Mesenteric fat pad (tissue), 1 donor: ENCODE measurements at places on chromosomes 2 and 18. TPM values are rescaled to one million over a fixed set of nuclear protein-coding genes. Genes with fewer than 3 reads are reported as not detected.

Gene ACMSD
- total RNA-seq, result not detected

Gene SPDYA
- 2.0 TPM for total RNA-seq

Gene SERPINB12
- total RNA-seq, result not detected

Gene SCYGR6
- total RNA-seq, result not detected

Gene PAX3
- total RNA-seq, result not detected
